Hematopoietic multipotent progenitor cell treated with erythropoietin and hydrocortisone succinate and interleukin-3 and kit ligand, for 8 days (in vitro differentiated cells): ENCODE measurements at places on chromosomes 3 and 15.

DNA sequence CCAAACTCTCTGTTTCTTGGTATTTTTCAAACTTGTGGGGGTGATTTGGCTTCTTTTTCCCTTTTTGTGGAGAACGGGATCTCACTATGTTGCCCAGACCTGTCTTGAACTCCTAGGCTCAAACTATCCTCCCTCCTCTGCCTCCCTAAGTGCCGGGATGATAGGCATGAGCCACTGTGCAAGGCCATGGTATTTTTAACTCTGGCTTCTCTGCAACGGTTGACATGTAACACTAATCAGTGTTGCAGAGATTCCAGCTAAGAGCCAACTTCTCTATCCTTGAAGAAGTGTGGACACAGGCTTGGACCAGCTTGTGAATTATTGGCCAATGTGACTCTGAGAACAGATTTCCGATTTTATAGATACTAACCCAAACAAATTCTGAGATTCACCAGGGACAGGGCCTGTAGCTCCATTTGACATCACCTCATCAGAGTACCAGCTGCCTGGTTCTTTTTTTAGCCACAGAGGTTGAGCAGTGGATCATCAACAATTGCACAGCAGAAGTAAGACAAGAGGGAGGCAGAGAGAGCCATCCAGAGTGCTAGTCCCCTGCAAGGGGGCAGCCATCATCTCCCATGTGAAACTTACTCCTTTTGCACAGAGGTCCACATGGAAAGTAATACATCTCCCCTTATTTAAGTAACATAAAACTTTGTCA, 98.1 kb upstream of the SYNPR start:
- DNase-seq, result no peak

GRCh38 chr3:54954022-54954421, 26.2 kb upstream of the LRTM1 start:
- no peak for DNase-seq

GRCh38 chr3:19526071-19526470, 377.8 kb downstream of the KCNH8 start:
- DNase-seq, result no peak

DNA sequence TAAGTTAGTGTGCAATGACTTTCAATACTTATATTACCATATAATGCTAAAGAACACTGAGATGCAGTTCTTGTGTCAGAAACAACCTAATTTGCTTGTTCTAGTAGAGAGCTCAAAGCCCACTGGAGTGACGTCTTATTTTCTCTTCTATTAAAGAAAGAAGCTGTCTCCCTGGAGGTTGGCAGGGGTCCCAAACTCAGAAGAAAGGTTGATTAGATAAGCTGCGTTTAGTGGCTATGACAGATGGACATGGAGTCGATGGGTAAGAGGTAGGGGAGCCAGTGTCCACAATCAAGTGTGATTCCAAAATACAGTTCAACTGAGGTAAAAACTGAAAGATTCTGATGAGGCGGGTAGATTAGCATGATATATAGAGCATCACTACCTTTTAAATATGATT, 363.6 kb downstream of the NLGN1 start:
- no peak for DNase-seq

- no peak for DNase-seq
Measured at GRCh38 chr3:132016061-132017041, 18.5 kb downstream of the CPNE4 start.
